Lower lobe of right lung (tissue), 2 donors: ENCODE measurements at places on chromosomes 5 and 9. TPM values are rescaled to one million over a fixed set of nuclear protein-coding genes. Genes with fewer than 3 reads are reported as not detected.

Gene FBLL1
- total RNA-seq = not detected

Gene PRDM9
- total RNA-seq = not detected

Gene ZNF474
- total RNA-seq = 2.2 TPM

Gene FGF10
- 7.6 TPM for total RNA-seq
